Cortex of kidney (tissue), 1 donor: ENCODE measurements at places on chromosomes 3 and 15.

DNA sequence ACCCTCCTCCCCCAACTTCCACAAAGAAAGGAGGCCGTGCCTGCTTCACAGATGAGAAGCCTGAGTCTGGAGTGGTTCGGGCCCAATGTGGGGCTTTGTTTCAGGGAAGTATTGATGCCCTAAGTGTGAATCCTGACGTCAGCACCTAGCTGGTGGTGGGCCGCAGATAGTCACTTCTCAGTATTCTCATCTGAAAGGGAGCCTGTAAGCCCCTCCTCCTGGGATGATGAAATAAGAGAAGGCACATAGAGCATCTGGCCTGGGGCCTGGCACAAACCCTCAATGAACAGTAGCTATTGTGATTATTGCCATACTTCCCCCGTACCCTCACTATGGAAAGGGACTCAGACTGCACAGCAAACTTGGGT, 24.8 kb downstream of the LINGO1 start:
- DNase-seq: no peak

DNA sequence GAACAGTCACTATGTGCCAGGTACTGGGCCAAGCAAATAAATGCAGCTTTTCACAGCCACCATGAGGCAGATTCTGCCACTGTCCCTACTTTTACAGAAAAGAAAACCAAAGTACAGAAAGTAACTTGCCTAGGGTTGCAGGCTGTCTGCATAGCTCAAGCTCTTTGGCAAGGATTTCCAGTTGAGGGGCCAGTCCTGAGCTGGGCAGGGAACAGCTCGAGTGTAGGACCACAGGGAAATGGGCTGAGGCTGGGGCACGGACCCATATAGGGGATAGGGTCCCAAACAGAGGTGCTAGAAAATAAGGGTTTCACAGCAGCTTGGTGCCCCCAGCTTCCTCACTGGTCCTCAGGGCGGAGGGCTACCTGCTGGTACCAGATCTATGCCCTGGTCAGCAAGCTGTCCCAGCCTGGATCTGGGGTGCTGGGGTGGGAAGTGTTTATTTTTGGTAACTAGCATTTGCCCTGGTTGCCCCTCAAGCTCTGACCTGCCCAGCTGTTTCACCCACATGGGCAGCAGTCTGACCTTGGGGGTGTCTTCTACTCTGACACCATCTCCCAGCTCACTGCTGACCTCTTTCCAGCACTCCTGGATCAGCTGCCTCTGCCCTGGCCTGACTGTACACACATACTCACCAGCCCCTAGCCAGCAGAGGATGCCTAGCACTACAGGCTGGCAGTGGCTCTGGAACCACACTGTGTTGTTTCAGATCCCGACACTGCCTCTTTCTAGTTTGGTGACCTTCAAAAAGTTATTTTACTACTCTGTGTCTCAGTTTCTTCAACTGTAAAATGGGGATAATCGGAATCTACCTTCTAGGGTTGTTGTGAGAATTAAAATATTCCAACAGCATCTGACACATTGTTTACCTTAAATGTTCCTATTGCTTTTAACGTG, 16.2 kb downstream of the MRAS start:
- DNase-seq: no peak

- no peak for DNase-seq
These were observed 83.4 kb downstream of the CHSY1 start for GRCh38 chr15:101168463-101168824.

DNA sequence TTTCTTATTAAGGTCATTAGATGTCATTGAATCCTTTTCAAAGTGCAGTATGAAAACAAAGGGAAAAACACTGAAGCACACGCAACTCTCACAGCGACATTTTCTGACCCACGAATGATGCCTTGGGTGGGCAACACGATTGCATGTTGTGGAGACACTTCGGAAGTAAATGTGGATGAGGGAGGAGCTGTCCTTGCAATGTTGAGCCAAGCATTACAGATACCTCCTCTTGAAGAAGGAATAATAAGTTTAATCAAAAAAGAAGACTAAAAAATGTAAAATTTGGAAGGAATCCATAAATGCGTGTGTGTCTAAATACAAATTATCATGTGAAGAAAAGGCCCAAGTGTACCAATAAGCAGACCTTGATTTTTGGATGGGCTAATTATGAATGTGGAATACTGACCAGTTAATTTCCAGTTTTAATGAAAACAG, 16.9 kb downstream of the THBS1 start:
- DNase-seq: no peak

- DNase-seq: no peak
These were observed 940 bp downstream of the BOC start for GRCh38 chr3:113212150-113212843.

DNA sequence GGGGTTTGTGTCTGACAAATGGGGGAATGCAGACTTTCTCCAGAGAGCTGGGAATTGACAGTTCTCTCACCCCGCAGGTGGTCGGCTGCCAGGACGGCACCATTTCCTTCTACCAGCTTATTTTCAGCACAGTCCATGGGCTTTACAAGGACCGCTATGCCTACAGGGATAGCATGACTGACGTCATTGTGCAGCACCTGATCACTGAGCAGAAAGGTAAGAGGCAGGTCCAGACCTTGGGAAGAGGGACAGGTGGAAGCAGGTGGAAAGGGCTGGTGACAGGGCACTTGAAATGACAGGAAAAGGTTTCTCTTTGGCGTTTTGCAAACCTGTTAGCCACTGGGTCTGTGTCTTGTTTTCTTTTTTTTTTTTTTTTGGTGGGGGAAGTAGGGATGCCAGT, 36.6 kb downstream of the IFT122 start:
- DNase-seq: no peak

- no peak for DNase-seq
These were observed 35.5 kb downstream of the FBLN2 start for GRCh38 chr3:13584427-13584891.

- no peak for DNase-seq
These were observed 106.1 kb upstream of the COL8A1 start for GRCh38 chr3:99532246-99532645.

- no peak for DNase-seq
These were observed 526.8 kb downstream of the VGLL3 start for GRCh38 chr3:86464180-86464579.

- DNase-seq: no peak
These were observed 27.8 kb downstream of the MFN1 start for GRCh38 chr3:179375091-179375999.

DNA sequence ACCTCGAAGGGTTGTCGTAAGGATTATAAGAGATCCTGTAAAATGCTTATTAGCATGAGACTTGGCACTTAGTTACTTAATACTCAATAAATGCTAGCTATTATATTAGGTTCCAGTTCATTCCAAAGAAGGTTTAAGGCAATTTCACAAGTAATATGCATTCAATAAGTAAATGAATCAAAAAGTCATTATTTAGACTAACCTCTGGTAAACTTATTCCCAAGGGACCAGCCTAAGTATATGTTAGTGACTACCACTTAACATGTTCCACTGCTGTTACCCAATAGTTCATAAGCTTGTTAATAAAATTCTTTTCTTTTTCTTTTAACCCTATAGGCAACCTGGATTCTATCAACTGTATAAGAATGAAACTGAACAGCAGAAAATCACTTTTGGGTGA, 5.1 kb downstream of the PDCD10 start:
- no peak for DNase-seq

GRCh38 chr3:1207904-1208303, 115.1 kb downstream of the CNTN6 start:
- DNase-seq: no peak

- DNase-seq: no peak
These were observed 821 bp downstream of the LINS1 start for GRCh38 chr15:100601163-100601562.

GRCh38 chr3:4290272-4290893, 12.8 kb upstream of the SETMAR start:
- no peak for DNase-seq

- no peak for DNase-seq
These were observed 274.4 kb downstream of the PLCL2 start for GRCh38 chr3:17158941-17159682.

- no peak for DNase-seq
These were observed 58.9 kb downstream of the FOXP1 start for GRCh38 chr3:71524672-71525071.
